ENCODE measurements at places on chromosomes 13 and 19.

DNA sequence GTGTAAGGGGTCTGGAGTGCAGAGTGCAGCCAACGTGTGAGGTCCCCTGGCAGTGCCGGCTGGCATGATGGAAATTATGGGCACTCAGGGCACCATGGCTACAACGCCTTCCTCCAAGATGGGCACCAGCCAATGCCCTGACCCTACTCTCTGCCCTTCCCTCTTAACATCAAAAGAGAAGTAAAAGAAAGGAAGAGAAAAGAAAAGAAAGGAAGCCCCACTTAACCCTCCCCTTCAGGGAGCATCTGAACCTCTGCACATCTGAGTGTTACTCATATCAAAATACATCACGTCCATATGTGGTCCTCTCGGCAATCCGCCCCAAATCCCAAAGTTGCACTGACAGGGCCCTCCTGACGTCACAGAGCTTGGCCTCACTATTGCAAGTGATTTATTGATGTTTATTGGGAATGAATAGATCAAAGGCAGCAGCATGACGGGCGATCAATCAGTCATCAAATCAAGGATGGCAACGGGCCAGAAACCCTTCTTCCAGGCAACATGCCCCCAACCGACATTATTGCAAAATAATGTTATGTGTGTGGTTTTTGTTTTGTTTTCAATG is 1.3 kb downstream of the TSHZ3 start:
- no peak for DNase-seq

DNA sequence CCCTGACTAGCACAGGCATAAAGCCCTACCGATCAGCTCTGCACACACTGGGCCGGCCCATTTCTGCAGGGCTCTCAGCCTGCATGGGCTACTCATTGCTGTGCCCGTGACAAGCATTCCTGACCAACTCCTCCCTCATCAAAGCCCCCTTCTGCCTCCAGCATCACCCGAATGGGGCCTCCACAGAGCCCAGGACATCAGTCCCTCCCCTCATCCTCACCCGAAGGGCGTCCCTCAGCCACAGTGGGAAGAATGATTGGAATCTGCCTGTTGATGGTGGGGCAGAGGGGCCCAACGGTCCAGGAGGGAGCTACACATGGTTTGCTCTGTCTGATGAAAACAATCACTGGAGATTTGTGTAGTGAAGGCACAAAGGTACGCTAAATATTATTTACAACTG is 43.8 kb downstream of the SERP2 start:
- DNase-seq: no peak

DNA sequence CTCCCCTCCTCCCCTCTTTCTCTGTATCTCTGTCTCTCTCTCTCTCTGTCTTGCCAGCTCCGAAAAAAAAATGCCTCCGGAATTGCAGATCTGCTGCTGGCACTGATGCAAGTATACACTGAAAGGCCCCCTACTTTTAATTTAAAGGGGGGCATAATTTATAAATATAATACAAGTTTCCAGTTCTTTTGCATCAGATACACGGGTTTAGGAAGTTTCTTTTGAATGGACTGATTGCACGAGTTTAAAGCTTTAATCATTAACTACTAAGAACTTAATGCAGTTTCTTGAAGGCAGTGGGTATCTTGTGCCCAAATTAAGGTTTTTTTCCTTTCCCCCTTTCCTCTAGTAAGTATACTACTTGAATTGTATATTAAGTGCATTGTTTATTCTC is 1.4 kb downstream of the FGF9 start:
- DNase-seq: no peak

- no peak for DNase-seq
Observed at GRCh38 chr19:41321600-41322270, 11.8 kb downstream of the CCDC97 start.

DNA sequence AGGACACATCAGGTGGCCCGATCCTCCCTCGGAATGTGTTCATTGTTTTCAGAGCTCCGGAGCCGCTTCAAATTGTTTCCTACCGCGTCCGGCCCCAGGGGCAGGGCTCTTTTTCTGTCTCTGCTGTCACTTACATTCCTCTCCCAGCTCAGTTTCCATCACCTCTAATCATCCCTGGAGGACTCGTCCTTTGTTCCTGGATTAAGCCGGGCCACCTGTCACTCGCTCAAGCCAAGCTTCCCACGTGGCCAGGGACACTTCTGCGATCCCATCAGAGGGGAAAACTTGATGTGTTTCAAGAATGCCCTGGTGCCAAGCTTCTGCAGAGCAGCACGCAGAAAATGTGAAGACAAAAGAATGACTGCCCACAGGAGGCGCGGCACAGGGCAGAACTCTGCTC is 13.5 kb downstream of the IL17D start:
- no peak for DNase-seq

All from GM10248 (cell line).